MCF 10A (cell line): ENCODE measurements at places on chromosomes 5 and 9. TPM values are rescaled to one million over a fixed set of nuclear protein-coding genes. Genes with fewer than 3 reads are reported as not detected.

The TMEM174 gene
- total RNA-seq, result not detected in 2 replicates

The EMB gene
- total RNA-seq, result 27.7 and 31.2 TPM in 2 replicates

The PCDHB1 gene
- total RNA-seq, result not detected in 2 replicates

The PCDHA5 gene
- 0.12 and 0.22 TPM in 2 replicates for total RNA-seq

The SH2D3C gene
- total RNA-seq, result not detected in 2 replicates

The TICAM2 gene
- total RNA-seq, result 3.7 and 8.3 TPM in 2 replicates

The ESM1 gene
- total RNA-seq, result not detected in 2 replicates

The INSL6 gene
- total RNA-seq, result not detected in 2 replicates
